ENCODE measurements at places on chromosomes 5 and 9.

GRCh38 chr5:123180676-123181393, 91.8 kb downstream of the PRDM6 start:
- DNase-seq: no peak

- DNase-seq: no peak
These were observed 21.8 kb downstream of the CTNNAL1 start for GRCh38 chr9:108991479-108991878.

GRCh38 chr5:116785106-116785505, 210.5 kb upstream of the SEMA6A start:
- no peak for DNase-seq

GRCh38 chr5:10420932-10421331, 20.7 kb upstream of the ROPN1L start:
- peak; percentile 62 for DNase-seq

DNA sequence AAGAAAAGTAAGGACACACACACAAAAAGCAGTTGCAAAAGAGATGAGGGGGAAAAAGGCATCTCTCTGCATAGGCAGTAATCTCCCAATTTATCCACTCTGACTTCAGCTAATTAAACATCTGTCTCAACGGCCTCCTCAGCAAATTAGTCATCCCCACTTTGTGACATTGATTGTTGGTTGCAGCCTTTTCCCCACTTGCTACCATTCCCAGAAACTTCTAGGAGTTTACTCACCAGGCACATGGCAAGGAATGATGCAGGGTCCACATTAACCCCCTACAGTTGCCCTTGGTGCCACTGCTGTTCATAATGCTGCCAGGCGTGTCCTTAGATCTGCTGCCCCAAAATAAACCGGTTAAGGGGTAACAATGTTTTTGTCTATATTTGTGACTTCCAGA, 174.6 kb downstream of the MAPKAP1 start:
- DNase-seq: no peak

All from ELR (cell line).